ENCODE measurements at places on chromosomes 6 and 20. TPM values are rescaled to one million over a fixed set of nuclear protein-coding genes. Genes with fewer than 3 reads are reported as not detected.

Gene TRAPPC3L
- total RNA-seq: not detected

Gene TP53RK
- total RNA-seq: 11.0 TPM

Gene BNIP5
- total RNA-seq: not detected

Gene TCF15
- total RNA-seq: not detected

Gene TRIM40
- total RNA-seq: not detected

Gene ID1
- total RNA-seq: 38.4 TPM
